ENCODE measurements at places on chromosomes 3 and 15.

GRCh38 chr3:8223766-8224165 lies 277.9 kb upstream of the LMCD1 start:
- no peak for DNase-seq

DNA sequence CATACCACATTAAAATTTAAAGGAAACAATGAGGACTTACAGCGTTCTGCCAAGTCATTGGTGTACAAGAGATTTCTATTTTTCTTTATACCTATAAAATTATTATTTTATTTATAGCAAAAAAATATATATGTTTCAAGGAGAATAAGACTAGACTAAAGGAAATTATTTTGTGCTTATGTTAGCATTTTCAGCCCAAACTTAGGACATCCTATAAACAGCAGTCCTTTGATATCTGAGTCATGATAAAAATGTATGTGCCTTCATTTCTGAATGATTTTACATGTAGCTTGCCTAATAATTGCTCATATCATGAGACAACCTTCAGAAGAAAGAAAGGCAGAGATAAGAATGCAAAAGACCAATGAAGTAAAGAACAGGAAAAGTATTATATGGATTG lies 16.7 kb upstream of the CPA3 start:
- no peak for DNase-seq

DNA sequence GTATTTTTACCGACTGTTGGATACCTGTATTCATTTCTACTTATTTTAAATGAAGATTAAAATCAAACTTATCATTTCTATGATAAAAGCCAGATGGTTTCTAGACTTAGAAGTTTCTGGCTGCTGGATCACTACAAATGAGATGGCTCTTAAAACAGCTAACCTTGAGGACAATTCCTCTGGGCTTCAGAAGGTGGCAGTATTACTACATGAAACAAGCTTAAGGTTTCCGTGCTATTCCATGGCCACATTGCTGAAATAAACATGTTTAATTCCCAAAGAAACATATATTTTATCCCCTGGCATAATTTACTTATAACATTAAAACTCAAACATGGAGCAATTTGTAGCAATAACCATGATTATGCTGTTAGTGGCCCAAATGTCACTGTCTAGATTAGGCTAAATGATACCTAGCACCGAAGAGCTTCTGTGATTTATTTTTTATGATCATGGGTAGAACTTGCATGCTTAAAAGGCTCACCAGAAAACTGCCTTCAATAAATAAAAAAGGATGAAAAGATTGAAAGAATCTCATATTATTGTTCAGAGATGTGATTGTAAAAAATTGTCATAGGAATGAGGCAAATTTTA lies 204.0 kb upstream of the NANOGP8 start:
- DNase-seq = no peak

GRCh38 chr3:181689546-181689945 lies 22.2 kb upstream of the SOX2 start:
- no peak for DNase-seq
